CD4-positive, alpha-beta T cell treated with Interleukin-6 at 100 ng/mL for 8 hours (primary cell): ENCODE measurements at places on chromosomes 4 and X.
A peak's percentile ranks its signal among the peaks of the same experiment; 100 is the strongest.

GRCh38 chr4:180377741-180378140 is 1865.5 kb upstream of the TENM3 start:
- DNase-seq = no peak

DNA sequence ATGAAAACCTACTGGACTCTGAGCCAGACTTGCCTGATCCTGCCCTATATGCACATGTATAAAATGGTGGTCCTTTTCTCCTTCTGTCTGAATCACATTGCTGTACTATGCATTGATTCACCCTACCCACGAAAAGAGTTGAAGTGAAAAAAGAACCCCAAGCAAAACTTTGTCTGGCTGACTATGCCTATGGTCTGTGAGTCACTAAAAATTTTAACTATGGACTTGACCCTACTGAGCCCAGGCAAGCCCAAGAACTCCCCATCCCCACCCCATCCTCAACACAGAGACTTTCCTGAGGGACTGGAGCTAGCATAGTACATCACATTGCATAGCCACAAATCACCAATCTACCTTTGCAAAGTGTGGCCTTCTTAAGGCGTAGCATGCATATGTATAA is 116.6 kb upstream of the TENM3 start:
- no peak for DNase-seq

DNA sequence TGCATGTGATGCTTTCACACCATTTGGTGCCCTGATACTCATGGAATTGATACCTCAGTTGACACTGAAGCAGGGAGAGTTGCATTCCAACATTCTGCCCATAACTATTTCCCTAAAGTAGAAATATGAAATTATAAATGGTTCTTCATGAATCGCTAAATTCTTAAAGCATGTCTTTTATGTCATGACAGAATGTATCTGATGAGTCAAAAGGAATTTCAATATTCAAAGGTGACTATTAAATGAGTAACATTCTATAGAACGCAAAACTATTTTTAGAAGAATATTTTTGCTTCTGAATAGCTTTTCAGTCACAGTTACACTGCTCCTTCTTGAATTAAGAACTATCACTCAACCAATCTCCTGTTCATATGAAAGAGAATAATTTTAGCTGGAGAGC is 152.8 kb downstream of the ADGRA3 start:
- DNase-seq = no peak

GRCh38 chr4:26471890-26472289 is 18.4 kb downstream of the CCKAR start:
- no peak for DNase-seq

GRCh38 chrX:153569475-153569874 is 29.5 kb downstream of the CCNQ start:
- DNase-seq = no peak

DNA sequence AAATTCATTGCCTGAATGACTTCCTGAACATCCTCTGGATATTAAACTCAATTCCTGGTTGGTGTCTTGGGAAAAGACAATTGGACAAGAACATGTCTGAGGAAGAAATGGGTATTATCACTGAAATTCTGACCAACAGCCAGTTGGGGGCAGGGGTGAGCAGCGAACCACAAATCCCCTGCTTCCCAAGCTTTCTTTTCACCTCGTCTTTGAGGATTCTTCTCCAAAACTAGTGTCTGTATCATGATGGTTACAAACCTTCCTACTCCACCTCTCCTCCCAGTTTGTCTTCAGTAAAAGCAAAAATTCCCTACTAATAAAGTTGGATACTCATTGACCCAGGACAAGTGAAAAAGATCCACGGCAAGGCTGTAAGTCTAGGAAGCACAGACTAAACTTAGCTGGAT is 48.3 kb upstream of the WDR1 start:
- DNase-seq = no peak

DNA sequence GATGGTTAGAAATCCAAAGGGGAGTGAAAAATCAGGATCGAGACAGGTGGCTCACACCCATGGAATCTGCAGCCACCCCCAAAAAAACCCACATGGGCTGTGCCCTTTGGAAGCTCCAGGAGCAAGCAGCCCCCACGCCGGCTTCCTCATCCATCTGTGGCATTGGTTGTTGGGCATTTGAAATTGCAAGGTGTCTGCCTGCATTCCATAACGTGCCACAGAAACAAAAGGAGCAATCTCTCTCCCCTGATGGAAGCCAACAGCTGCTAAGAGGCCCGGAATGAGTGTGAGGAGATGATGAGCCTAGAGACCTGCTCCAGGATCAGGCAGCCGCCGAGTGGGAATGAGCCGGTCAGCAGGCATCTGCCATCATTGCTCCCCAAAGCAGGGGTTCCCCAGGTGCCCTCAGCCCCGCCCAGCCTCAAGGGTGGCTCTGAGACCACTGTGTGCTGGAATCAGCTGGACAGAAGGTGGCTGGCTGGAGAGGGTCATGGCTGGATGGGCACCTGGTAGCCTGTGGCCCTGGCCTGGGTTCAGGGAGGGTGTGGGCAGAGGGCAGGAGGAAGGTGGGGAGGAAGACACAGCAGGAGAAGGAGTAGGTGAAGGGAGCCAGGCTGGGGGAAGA is 113.2 kb downstream of the CRLF2 start:
- no peak for DNase-seq

GRCh38 chr4:70280567-70280966 is 38.2 kb downstream of the CSN3 start:
- DNase-seq = no peak

- no peak for DNase-seq
Measured at GRCh38 chr4:66575008-66575696, 904.9 kb upstream of the EPHA5 start.

GRCh38 chr4:38281371-38282071 is 321.3 kb downstream of the PTTG2 start:
- no peak for DNase-seq

- no peak for DNase-seq
Measured at GRCh38 chr4:128347175-128347868, 59.7 kb upstream of the PGRMC2 start.

GRCh38 chr4:99013884-99014523 is 18.5 kb downstream of the METAP1 start:
- DNase-seq = no peak

GRCh38 chrX:104670051-104670450 is 104.1 kb downstream of the IL1RAPL2 start:
- no peak for DNase-seq

DNA sequence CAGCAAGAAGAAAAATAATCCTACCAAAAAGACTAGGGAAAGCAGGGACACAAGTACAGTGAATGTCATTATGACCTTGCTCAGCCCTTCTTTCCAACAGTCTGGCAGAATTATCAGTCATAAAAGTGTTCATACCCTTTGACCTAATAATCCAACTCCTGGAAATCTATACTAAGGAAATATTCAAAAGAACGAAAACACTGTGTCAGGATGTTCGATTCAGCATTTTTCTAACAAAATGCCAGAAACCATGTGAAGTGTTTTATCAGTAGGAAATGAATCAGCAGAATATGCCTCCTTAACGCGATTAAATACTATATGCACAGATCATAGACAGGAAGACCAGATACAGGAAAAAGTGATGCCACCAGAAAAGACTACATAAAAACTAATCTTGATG is 16.2 kb upstream of the S100G start:
- no peak for DNase-seq

GRCh38 chr4:83758285-83758684 is 222.4 kb downstream of the GPAT3 start:
- DNase-seq = no peak

GRCh38 chr4:1179089-1179441 is 6.7 kb upstream of the SPON2 start:
- no peak for DNase-seq

DNA sequence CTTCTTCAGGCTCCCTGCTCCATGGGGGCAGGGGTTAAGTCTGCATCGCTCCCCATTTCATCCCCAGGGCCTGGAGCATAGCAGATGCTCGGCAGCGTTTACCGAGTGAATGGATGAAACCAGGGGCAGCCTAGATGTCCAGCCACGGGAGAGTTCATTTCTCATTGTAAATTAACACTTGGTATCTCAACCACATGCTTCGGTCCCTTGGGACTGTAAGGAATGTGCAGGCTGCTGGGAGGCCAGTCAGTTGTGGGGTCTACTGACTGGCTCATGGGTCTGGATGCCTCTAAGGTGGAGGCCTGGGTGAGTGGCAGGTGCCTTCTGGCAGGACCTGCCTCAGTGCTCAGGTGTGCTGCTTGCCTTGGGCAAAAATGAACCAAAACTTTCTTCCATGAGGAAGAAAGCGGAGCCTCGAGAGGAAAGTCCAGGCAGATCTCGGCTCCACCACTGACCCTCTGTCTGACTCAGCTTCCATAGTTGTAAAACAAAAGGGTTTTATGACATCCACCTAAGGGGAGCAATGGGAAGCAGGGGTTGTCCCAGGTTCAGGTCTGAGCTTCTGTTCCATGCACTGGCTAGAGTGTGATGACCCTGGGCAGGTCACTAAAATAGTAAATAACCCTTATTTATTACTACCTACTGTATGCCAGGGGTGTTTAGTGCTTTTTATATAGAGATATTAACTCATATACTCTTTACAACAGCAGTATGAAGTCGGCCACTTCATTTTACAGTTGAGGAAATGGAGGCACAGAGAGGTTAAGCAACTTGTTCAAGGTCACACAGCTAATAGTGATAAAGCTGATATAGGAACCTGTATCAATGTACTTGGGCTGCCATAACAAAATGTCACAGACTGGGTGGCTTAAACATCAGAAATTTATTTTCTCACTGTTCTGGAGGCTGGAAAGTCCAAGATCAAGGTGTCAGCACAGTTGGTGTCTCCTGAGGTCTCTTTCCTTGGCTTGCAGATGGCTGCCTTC is 144.3 kb upstream of the STX18 start:
- DNase-seq = no peak

DNA sequence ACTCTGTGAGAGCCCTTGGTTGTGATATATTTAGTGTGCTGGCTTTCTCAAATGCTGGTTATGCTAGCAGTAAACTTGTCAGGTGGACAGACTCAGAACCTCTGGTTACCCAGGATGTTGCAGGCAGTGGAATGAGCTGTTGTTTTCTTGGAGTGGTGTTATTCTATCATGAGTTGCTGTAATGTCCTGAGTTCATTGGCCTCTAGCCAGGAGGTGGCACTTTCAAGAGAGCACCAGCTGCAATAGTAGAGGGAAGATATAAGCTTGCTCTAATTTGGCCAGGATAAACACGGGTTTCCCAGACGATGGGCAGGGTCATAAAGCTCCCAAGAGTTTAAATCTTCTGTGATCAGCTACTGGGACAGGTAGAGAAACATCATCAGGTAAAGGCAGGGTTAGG is 95.0 kb upstream of the UBQLN2 start:
- no peak for DNase-seq

DNA sequence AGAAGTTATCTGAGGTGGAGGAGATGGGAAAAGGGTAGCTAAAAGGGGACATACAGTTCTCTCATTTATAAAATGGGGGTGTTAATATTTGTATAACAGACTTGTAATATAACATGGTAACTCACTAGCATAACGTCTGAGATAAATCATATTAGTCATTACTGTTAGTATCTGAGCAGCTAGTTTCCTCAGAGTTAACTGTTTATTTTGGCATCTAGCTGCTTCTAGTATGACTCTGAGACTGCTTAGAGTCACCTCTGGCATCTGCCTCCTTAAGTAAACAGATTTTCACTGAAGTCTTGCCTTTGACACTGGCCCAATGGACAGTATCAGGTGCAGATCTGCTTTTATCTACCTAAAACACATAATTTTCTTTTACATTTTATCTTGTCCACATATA is 58.1 kb downstream of the SLC30A9 start:
- DNase-seq = no peak

DNA sequence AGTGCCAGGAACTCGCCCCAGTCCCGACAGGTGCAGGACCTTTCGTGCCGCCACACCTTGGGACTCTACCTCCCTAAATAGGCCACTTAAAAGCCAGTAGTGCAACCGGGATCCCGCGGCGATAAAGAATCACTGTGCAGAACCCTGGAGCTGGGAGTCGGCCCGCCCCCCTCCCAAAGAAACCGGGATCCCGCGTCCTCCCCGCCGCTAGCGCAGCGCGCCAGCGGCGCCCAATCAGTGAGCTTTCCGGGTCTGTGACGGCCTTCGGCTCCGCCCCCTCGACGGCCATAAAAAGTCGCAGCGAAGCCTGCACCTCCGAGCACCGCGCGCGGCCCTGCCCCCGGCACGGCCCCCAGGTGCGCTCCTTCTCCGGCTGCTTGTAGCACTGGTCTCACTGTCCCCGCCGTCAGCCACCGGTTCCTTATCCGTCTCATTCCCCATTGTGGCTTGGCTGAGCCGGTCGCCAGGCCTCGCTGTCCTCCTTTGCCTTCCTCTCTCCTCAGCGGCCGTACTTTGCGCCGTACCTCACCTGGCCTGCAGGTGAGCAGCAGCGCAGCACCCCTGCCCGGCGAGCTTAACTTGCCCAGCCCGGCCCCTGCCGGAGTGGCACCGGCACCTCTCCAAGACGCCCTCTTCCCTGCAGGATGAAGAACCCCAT is at the start of gene LRAT:
LRAT (plus strand) TSS at position 318 of the 658 bp plus-strand sequence; CDS start at position 645, 327 bp downstream.
- peak; percentile 2 for DNase-seq

GRCh38 chr4:6235901-6236640 is 33.6 kb upstream of the WFS1 start:
- DNase-seq = no peak

GRCh38 chrX:97619499-97619898 is 735.8 kb downstream of the RPA4 start:
- no peak for DNase-seq

DNA sequence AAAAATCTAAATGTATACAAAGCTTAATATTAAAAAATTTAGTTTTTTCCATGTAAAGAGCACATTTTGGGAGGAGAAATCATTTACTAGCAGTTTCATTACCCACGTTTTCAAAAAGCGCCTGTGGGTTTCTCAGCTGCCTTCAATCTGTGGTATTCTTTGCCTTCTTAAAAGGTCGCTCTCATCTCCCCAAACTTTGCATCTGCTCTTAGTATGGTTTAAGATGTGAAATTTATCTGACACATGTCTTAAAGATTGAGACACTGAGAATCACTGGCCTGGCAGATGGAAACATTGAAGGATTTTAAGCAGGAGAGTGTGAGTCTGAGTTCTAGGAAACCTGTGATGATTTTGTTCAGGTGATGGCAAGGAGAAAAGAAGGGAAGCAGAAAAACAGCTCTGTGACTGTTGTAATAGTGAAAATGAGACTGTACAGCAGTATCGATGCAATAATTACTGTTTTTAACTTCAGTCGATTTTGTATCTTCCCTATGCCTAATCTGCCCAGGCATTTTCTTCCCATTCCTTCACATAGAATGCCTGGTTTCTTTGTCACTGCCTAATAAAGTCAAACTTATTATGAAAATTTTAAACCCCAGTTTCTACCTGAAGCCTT is 75.9 kb downstream of the PAQR3 start:
- no peak for DNase-seq

GRCh38 chr4:78065508-78066192 is 8.5 kb downstream of the FRAS1 start:
- DNase-seq = no peak
